Osteoblast (primary cell): ENCODE measurements at places on chromosomes 1 and 21. TPM values are rescaled to one million over a fixed set of nuclear protein-coding genes. Genes with fewer than 3 reads are reported as not detected.

DNA sequence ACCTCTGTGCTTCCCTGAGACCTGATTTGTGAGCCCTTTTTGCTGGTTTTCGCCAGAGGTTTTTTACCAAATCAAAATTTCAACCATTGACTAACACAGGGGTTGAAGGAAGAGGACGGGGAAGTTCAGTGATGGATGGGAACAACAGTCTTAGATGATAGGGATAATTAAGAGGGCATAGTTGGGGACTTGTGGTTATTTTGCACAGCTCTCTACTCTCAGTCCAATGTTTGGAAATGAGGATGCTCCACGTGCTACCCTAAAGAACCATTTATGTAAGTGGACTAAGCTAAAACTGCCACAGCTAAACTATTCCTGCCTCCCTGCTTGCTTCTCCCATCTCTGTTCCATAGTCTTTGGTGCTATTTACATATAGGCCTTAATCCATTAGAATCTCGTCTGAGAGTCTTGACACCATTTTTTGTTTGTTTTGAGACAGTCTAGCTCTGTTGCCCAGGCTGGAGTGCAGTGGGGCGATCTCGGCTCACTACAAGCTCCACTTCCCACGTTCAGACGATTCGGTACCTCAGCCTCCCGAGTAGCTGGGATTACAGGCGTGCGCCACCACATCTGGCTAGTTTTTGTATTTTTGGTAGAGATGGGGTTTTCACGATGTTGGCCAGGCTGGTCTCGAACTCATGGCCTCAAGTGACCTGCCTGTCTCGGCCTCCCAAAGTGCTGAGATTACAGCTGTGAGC, 684 bp upstream of the MCL1 start:
- H3K27me3 ChIP-seq = no peaks in the 10 kb centered on the region
- H3K4me3 ChIP-seq = peak overlapping the region; percentile 99
- peaks cover 37% of the 10 kb centered on the region for H3K36me3 ChIP-seq
- peak; percentile 76 for DNase-seq

The NECTIN4 gene
- total RNA-seq = under 0.01 TPM in 2 replicates

The ACTL8 gene
- total RNA-seq = not detected in 2 replicates

DNA sequence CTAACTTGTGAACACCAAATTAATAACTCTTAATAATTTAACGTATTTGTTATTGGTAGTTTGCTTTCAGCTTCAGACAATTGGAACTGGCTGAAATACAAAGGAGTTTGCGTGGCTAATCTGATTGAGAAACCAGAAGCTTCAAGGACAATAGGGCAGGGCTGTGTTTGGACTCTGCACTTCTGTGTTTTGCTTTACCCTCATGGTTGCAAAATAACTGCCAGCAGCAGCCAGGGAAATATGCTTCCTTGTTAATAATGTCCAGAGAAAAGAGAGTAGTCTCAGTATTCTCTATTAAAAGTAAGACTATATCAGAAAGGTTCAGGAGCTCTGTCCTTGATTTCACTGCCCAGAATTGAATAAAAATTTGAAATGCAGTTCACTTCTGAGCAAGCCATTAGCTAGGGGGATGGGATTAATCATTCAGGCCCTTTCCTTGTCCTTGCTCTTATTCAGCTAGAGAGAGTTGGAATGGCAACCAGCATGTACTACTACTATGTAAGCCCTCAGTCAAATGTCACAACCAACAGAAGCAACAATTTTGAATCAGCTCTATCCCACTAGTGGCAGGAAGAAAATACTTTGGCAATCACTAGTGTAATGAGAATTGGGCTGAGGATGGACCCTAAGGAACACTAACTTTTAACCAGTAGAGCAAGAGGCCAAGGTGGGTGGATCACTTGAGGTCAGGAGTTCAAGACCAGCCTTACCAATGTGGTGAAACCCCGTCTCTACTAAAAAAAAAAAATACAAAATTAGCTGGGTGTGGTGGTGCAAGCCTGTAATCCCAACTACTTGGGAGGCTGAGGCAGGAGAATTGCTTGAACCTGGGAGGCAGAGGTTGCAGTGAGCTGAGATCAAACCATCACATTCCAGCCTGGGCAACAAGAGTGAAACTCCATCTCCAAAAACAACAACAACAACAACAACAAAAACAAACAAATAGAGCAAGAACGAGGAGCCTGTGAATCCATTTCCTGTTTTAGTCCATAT, 76.8 kb downstream of the POU2F1 start:
- H3K4me3 ChIP-seq = no peak overlapping the region
- no peaks in the 10 kb centered on the region for H3K36me3 ChIP-seq
- no peak overlapping the region for H3K27ac ChIP-seq
- H3K27me3 ChIP-seq = no peaks in the 10 kb centered on the region
- H3K4me1 ChIP-seq = no peaks in the 10 kb centered on the region
- no peak for DNase-seq

DNA sequence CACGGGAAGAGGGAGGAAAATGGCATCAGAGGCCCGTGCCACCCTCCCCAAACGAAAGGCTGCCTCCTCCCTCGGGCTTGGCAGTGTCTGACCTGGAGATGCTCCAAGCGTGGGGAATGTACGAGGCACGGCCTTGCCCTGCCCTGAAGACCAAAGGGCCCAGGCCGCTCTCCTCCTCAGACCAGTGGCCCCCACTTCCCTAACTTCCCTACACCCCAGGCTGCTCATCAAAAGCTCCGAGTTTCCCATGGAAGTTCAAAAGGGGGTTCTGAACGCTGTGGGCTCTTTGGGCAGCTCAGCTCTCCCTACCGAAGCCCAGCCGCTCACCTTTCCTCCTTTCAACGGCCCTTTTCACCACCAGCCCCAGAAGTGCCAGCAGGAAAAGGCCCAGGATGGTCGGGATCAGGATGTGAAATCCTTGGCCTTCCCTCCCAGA, 11.8 kb downstream of the FCMR start:
- H3K36me3 ChIP-seq = no peaks in the 10 kb centered on the region
- H3K4me1 ChIP-seq = peaks cover 8% of the 10 kb centered on the region
- H3K27me3 ChIP-seq = peaks cover 34% of the 10 kb centered on the region
- H3K27ac ChIP-seq = no peak overlapping the region
- H3K4me3 ChIP-seq = peak overlapping the region; percentile 65

- peak; percentile 91 for DNase-seq
- H3K36me3 ChIP-seq = peaks cover 6% of the 10 kb centered on the region
- H3K27ac ChIP-seq = peak overlapping the region; percentile 91
- peaks cover 33% of the 10 kb centered on the region for H3K4me1 ChIP-seq
Measured at GRCh38 chr1:228081578-228082213, 812 bp upstream of the ARF1 start.

The SH2D2A gene
- 0.29 and 0.36 TPM in 2 replicates for total RNA-seq

The ADGRL4 gene
- total RNA-seq = 16.6 and 23.6 TPM in 2 replicates

The ZNF644 gene
- 57.5 and 59.5 TPM in 2 replicates for total RNA-seq

The SMCP gene
- not detected in 2 replicates for total RNA-seq

DNA sequence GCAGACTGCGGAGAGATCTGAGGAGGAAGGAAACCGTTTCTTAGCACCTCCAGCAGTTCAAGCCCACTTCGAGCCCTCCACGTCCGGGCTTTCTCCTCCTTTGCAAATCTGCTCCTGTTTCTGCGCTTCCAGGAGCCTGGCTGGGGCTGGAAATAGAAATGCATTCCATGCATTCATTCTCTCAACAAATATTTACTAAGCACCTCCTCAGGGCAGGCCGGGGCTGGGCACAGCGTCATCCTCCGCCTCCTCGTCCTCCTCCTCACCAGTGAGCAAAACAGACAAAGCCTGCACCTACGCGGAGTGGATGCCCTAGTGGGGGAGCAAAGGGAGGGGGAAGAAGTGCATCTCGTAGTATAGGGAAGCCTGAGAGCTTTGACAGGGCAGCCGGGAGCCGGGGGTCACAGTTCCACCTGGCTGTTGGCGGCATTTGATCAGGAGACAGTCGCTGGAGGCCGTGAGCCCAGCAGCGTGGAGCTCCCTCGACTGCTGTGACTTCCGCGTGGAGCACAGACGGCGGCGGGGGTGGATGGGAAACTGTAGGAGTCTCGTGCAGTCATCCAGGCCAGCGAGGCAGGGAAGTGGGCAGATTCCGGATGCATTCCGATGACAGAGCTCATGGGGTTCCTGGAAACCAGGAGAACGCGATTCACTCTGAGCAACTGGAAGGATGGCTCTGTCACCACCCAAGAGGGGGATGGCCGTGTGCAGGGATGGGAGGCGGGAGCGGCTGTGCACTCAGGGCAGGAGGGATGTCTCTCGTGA, 93.5 kb downstream of the SIK1 start:
- H3K27ac ChIP-seq = peak overlapping the region; percentile 97
- H3K4me3 ChIP-seq = peak overlapping the region; percentile 49
- no peaks in the 10 kb centered on the region for H3K27me3 ChIP-seq
- no peaks in the 10 kb centered on the region for H3K36me3 ChIP-seq
- peaks cover 22% of the 10 kb centered on the region for H3K4me1 ChIP-seq
- peak; percentile 96 for DNase-seq

The ARHGEF16 gene
- not detected in 2 replicates for total RNA-seq

The RNF19B gene
- total RNA-seq = 14.5 and 19.7 TPM in 2 replicates

- H3K27me3 ChIP-seq = no peaks in the 10 kb centered on the region
- DNase-seq = no peak
- H3K4me1 ChIP-seq = no peaks in the 10 kb centered on the region
- no peak overlapping the region for H3K4me3 ChIP-seq
- no peak overlapping the region for H3K27ac ChIP-seq
Measured at GRCh38 chr1:165281207-165281901, 75.2 kb downstream of the LMX1A start.

The CFAP126 gene
- not detected in 2 replicates for total RNA-seq

DNA sequence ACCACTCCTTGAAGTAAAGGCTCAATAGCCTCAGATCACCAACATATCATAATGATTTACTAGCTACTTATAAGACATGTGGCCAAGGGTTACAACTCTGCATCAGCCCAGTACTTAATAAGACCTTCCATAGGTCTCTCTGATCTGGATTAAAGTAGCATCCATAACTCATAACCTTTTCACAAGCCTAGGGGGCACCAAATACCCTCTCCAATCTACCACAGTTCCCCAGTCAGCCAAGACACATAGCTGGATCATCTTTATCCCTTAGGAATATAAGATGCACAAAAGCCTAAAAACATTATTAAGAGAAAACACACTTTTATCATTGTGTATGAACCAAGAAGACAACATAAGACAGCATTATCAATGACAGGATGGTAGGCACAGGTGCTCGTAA, 22.1 kb downstream of the SSX2IP start:
- H3K36me3 ChIP-seq = no peaks in the 10 kb centered on the region
- H3K27ac ChIP-seq = no peak overlapping the region
- peaks cover 17% of the 10 kb centered on the region for H3K4me1 ChIP-seq
- H3K4me3 ChIP-seq = no peak overlapping the region
- H3K27me3 ChIP-seq = no peaks in the 10 kb centered on the region

The ACBD6 gene
- 55.1 and 55.7 TPM in 2 replicates for total RNA-seq

GRCh38 chr1:94714152-94714551, 106.0 kb upstream of the SLC44A3 start:
- H3K36me3 ChIP-seq = no peaks in the 10 kb centered on the region
- H3K4me3 ChIP-seq = no peak overlapping the region
- peaks cover 7% of the 10 kb centered on the region for H3K27me3 ChIP-seq

The TAF13 gene
- total RNA-seq = 61.0 and 84.7 TPM in 2 replicates

DNA sequence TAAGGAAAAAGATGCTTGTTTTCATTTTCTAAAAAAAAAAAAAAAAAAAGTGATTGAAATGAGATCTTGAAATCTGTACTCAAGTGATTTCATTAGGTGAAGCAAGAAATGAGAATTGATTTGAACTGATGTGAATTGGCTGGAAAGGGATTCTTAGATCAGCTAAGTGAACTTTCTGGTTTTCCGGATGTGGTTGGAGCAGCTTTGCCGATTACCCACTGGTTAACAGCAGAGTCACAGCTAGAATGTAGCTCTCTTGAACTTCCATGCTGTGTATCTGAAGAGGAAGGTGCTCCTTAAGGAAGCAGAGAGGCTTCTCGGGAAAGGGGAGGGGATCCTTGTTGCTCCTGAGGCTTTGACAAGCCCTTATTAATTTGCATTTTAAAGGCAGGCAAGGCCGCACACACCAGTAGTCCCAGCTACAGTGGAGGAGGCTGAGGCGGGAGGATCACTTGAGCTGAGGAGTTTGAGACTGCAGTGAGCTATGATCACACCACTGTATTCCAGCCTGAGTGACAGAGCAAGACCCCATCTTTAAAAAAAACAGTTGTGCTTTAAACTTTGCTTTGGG, 28.7 kb upstream of the PWP2 start:
- no peak overlapping the region for H3K4me3 ChIP-seq
- DNase-seq = no peak
- no peaks in the 10 kb centered on the region for H3K4me1 ChIP-seq

DNA sequence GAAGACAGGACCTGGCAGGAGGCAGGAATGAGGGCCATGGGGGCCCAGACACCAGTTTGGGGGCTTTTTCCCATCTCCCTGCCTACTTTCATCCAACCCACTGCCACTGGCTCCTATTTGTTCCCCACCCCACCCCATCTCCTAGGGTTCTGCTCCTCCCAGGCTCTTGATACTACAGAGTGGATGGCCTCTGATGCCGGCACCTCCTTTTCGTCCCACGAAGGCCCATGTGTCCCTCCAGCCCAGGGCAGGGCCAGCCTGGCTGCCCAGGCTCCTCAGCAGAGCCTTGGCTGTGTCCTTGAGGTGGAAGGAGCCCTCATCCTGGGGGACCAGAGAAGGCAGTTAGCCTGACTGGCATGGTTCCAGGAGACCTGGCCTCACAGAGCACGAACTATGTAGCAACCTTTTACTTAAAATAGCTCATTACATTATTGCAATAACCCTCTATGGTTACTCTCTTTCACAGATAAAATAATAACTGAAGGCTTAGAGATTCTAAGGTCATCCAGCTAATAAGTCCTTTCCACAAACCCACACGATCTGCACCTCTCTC, 3.5 kb downstream of the POMGNT1 start:
- peaks cover 17% of the 10 kb centered on the region for H3K4me1 ChIP-seq
- no peak overlapping the region for H3K4me3 ChIP-seq
- H3K27ac ChIP-seq = no peak overlapping the region
- H3K36me3 ChIP-seq = peaks cover 40% of the 10 kb centered on the region
- no peak for DNase-seq

The PAQR7 gene
- total RNA-seq = 9.8 and 11.2 TPM in 2 replicates

DNA sequence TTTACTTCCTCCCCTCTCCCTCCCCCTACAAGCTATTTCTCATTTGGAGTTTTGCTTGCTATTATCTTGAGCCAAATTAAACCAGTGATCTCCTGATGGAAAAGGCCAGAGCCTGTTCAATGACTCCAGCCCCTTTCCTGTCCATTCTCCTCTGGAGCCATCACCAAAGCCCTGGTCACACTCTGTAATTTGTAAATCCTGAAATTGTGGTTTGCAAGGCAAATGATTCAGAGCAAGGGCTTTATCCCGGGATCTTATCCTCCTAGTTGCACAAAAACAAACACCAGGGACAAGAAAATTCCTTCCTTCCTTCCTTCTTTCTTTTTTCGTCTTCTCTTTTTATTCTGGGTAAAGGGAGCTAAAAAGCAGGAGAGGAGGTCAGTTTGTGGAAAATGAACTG, 366.1 kb upstream of the ST6GALNAC5 start:
- H3K27me3 ChIP-seq = no peaks in the 10 kb centered on the region
- DNase-seq = no peak
- H3K4me1 ChIP-seq = no peaks in the 10 kb centered on the region
- no peak overlapping the region for H3K4me3 ChIP-seq
- no peak overlapping the region for H3K27ac ChIP-seq
- no peaks in the 10 kb centered on the region for H3K36me3 ChIP-seq

GRCh38 chr1:19315378-19316198, 3.5 kb downstream of the SLC66A1 start:
- no peak overlapping the region for H3K4me3 ChIP-seq
- DNase-seq = peak; percentile 87
- peak overlapping the region; percentile 10 for H3K27ac ChIP-seq

The FMO4 gene
- 3.6 and 8.5 TPM in 2 replicates for total RNA-seq
